ENCODE measurements at places on chromosomes 3 and 15.

DNA sequence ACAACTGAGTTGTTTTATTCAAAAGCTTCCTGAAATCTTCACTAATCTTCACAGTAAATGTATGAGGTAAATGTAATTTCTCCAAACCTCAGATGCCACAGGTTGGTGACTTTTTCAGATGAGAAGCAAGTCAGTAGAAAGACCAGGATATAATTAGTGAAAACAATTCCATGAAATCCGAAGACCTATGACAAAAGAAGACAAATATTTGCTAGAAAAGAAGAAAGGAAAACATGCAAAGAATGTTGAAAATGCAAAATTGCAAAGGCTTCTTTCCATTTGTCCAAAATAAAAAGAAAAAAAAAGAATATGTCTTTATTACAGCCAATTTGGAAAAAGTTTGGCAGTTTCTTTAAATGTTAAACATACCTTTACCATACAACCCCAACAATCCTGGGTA lies 88.3 kb upstream of the MYRIP start:
- DNase-seq, result no peak

DNA sequence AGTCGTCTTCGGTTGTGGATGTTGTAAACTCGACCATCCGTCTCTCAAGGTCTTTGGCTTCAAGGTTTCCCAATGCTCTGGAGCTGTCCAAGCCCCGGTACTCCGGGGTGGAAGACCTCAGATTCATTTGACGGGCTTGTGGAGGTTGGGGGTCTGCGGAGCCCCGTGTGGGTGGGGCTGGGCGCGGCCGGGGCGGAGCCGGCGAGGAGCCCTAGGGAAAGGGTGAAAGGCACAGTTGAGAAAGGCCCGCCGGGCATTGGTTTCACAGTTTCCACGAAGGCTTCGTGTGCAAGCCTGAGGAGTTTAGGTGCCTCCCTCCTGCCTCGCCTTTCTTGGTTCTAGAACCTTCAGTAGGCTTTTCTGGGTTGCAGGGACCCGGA lies 360 bp upstream of the MGA start:
- DNase-seq, result no peak

GRCh38 chr3:10008588-10009344 lies 17.5 kb upstream of the FANCD2 start:
- peak; percentile 79 for DNase-seq

GRCh38 chr3:11634081-11634635 lies 9.6 kb downstream of the VGLL4 start:
- DNase-seq, result no peak

DNA sequence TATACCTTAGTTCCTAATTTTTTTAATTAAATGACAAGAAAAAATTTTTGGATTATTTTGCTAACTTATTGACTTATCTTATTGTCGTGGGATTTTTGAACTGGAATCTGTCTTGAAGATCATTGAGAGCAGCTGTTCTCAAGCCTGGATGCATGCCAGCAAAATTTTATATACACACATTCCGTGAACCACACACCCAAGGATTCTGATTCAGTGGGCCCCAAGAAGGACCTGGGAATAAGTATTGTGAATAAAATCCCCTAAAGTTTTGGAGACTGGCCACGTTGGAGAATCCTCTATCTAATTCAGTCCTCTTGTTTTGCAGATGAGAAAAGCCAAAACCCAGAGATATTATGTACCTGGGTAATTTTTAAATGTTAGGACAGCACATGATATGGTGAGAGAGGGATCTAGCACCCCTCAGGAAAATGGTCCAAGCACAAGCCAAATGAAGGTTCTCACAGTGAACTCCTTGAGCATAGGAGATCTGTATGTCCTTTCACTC lies 55.2 kb downstream of the UNC13C start:
- DNase-seq, result no peak

DNA sequence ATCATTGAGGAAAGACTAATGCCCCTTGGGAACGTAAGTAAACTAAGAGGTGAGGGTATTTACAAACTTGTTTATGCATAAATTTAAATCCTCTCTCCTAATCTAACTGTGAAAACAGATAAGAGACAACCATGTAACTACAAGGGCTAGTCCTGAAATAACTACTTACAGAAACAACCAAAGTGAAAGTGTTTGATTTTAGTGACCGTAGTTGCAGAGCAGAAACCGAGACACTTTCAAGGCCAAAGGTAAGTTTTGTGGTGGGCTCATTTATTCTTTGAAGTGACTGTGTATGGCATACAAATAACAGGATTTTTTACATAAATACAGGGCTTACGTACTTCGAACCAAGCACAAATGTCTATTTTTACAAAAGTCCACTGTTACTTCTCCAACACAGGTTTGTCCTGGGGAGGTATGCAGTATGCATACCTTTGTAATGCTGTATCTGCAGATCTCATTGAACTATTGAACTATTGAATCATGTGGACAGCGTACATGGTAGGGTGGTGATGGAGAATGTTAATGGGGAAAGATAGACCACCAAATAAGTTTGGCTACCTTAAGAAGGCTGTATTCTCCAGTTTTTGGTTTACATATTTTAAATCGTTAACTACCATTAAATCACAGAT lies 99.6 kb upstream of the RBMS3 start:
- no peak for DNase-seq

DNA sequence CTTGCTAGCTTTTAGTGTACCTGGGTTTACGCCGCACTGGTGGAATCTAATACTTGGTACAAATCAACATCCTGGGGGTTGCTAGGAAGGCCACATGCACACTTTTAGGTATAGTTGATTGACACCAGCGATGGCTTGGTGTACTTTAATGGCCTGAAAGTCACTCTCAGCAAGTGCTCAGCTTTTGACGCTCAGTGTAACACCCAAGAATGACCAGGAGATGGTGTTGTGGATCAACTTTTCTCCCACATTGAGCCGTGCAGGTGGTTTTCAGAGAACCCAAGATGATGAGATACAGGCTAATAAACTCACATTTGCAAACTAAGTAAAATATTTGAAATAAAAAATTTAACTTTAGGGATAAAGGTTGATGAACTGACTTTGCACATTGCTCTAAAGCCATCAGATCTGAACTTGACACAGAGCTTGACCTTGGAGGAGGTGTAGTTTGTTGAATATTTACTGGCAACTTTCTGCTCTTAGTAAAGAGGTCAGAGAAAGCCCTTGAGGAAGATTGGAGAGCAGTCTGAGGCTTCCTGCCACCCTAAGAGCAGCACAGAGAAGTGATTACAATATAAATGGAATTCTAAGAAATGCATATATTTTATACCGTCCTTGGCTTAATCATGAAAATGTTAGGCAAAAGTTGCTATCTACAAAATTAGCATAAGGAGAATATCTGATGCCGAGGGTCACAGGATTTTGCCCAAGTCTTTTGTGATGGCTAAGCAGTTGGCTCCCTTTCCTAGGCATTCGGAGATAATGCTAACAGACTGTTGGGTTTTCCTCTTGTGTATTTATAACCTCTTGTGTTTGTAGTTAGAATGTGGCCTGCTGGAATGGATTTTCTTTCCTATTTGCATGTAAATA lies 143.4 kb upstream of the RASGRP1 start:
- DNase-seq, result no peak

- DNase-seq, result no peak
Observed at GRCh38 chr15:25249236-25250010, 189.4 kb downstream of the UBE3A start.

GRCh38 chr15:73190189-73190601 lies 137.9 kb downstream of the NEO1 start:
- DNase-seq, result no peak

GRCh38 chr3:110031975-110032374 lies 694.6 kb upstream of the DPPA4 start:
- DNase-seq, result no peak

DNA sequence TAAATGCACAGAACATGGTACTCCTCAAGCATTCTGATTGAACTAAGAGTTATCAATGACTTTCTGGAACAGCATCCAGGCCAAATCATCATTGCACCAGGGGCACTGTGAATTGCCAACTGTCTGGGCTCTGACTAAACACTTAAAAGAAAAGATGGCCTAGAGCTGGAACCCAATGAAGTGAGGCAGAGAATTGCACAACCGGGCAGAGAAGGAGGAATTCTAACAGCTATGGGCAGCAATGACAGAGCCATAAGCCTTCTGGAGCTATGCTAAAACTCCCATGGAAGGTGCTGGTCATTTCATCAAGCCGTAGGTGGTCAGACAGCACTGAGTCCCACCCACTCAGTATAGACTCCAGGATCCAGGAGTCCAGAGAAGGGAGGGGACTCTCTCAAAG lies 48.1 kb upstream of the OXTR start:
- DNase-seq, result no peak

DNA sequence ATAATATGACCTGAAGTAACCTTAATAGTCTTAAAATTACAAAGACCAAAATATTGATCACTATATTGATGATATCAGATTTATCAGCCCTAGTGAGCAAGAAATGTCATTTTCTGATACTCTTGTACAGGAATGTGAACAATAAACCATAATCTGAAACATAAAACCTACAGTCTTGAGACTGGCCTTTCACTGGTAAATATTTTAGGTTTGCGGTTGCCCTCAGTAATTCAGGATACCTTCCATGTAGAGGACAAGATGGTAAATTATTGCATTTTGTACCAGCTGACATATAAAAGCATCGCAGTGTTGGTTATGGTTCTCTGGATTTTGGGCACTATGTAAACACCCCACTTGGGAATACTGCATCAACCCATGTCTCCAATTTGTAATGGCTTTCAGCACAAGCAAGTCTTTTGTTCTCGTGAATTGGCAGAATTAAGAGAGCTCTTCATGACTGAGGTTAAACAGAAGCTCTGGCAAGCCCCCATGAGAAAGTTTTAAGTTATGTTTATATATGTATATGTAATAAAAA lies 128.5 kb downstream of the LMLN start:
- no peak for DNase-seq

DNA sequence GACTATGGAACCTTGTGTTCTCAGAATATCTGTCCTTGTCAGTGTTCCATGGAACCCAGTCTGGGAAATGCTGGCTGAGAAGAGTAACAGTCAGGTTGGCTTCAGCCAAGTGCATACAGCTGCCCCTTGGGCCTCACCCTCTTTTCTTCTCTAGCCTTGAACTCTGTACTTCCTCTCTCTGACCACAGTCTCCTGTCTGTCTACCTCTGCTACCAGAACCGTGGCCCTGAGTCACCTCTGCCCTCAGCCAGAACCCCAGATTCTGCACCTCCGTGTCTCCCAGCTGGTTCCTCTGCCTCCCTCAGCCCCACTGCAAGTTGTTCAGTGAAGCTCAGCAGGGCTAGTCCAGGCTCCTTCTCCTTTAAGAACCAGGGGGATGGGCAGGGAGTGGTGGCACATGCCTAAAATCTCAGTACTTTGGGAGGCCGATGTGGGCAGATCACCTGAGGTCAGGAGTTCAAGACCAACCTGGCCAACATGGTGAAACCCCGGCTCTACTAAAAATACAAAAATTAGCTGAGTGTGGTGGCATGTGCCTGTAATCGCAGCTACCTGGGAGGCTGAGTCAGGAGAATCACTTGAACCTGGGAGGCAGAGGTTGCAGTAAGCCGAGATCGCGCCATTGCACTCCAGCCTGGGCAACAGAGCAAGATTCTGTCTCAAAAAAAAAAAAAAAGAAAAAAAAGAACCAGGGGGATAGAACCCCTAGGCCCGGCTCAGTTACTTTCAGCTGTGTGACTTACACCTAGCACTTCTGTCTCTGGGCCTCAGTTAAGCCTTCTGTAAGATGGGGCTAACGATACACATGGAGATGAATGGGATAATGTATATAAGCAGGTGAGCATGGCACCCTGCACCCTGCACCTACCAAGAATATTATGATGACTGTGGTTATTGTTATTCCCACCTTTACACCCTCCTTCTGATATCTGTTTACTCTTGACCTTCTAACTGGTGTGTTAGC lies 24.3 kb upstream of the TATDN2 start:
- DNase-seq, result no peak

DNA sequence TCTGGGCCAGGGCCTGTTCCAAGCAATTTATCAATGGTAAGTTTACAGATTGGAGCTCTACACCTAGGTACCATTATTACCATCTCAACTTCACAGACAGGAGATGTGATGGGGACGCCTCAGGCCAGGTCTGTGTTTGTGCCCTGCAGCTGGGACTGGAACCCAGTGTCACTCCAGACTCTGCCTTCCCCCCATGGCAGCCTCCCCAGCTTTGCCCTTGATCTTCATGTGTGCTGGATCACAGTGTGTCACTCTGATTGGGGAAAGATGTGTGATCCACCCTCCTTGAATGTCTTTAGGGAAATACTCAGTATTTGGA lies 59.6 kb downstream of the MGLL start:
- DNase-seq, result no peak

GRCh38 chr3:187267306-187267705 lies 24.2 kb downstream of the MASP1 start:
- no peak for DNase-seq

DNA sequence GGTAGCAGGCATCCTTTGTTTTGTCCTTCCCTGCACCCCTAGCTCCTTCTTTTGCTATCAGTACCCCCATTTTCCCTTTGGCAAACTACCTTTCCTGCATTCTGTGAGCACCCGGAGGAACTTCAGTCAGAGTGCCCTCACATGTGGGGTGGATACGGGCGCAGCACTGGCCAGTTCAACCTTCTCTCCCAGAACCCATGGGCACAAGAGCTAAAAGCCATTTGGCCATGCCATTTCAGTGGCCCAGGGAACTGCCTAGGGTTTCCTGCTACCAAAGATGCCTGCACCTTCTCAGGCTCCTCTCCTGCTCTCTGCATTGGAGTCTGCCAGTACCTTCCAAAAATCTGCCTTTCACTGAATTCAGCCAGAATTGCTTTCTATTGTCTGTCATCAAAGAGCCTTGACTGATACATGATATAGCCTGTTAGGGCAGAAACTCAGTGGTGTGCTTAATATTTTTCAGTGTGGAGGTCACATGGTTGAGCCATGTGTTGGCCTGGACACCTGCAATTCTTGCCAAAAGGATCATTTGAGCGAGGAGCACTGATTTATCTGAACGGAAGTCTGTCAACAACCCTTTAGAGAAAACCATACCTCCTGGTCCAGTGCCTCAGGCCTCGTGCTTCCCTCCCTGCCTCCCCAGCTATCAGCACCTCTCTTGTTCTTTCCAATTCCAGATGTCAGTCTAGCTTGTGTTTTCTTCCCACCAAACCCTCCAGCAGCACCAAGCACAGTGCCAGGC lies 27.0 kb upstream of the HHATL start:
- no peak for DNase-seq
